ENCODE measurements at places on chromosomes 1 and 21.
A peak's percentile ranks its signal among the peaks of the same experiment; 100 is the strongest.

DNA sequence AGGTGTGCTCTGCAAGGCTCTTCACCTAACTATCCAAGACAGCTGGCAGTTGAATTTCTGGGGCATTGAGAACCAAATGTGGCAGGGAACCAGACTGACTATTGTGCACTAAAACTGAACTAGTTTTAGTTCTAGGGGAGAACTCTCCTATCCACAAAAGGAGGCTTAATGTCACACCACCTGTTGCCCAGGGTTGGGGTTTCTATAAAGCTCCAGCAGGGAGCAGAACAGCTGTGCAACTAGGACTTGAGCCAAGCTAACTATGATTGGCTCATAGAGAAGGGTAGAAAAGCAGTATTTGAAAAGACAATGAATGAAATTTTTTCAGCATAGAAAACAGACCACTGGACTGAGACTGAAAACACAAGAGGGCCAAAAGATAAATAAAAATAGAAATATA is 53.3 kb upstream of the FGGY start:
- DNase-seq: peak; percentile 15

GRCh38 chr1:153775458-153776327 is 486 bp downstream of the SLC27A3 start:
- DNase-seq: peak; percentile 47

- DNase-seq: peak; percentile 55
Observed at GRCh38 chr1:21337454-21337927, 47.2 kb upstream of the ECE1 start.

- DNase-seq: no peak
Observed at GRCh38 chr1:83500987-83501591, 497.8 kb downstream of the TTLL7 start.
